ENCODE measurements at places on chromosomes 11 and 22.

GRCh38 chr11:65419460-65419771 lies 3.2 kb upstream of the NEAT1 start:
- DNase-seq = no peak

- DNase-seq = no peak
Measured at GRCh38 chr11:44775985-44776446, 49.3 kb downstream of the TSPAN18 start.

DNA sequence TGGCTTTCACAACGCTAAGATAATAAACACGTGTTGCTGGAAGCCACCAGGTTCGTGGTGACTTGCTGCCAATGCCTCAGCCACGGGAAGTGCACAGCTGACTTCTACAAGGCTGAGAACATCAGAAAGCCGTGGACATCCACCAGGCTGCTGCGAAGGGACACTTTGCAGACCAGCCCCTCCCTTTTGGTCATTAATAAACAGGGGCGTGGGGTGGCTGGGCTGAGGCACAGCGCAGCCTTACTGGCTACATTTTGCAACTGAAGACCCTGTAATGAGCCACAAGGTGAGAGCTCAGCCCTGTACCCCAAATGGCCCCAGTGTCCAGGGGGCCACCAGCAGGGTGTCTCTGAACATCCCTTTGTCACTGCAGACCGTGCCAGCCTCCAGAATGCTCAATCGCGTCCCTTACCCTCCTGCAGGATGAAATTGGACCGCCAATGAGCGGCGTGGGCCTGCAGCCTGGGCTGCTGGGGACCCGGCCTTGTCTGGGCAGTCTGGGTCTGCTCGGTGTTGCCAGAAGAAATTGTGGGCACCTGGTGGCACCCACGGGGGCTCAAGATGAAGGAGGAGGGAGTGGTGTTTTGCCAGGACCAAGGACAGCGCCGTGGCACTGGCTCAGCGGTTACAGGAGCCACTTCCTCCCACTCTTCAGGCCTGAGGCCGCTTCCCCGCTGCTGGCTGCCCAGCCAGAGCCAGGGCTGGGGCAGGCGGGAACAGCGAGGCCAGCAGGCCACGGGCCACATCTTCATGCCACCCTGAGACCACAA lies 181.9 kb downstream of the CTTN start:
- no peak for DNase-seq

GRCh38 chr11:8720352-8720751 lies 37.8 kb downstream of the RPL27A start:
- no peak for DNase-seq

- no peak for DNase-seq
Measured at GRCh38 chr11:88301488-88302140, 35.9 kb downstream of the CTSC start.

DNA sequence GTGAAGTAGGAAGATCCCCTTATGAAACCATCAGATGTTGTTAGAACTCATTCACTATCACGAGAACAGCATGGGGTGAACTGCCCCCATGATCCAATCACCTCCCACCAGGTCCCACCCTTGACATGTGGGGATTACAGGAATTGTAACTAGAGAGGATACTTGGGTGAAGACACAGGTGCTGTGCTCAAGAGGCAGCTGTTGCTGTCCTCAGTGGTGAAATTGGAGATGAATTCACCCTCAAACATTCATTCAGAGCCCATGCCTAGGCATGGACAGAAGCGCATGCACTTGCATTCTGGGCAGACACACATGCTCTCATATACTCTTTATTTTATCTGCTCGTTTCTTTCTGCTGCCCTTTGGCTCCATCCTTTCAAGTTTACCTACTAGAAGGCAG lies 385.0 kb downstream of the INSC start:
- DNase-seq = no peak

GRCh38 chr22:47270463-47271135 lies 508.1 kb downstream of the TBC1D22A start:
- no peak for DNase-seq

- peak; percentile 14 for DNase-seq
Measured at GRCh38 chr11:11229647-11230046, 123.4 kb downstream of the CSNK2A3 start.

DNA sequence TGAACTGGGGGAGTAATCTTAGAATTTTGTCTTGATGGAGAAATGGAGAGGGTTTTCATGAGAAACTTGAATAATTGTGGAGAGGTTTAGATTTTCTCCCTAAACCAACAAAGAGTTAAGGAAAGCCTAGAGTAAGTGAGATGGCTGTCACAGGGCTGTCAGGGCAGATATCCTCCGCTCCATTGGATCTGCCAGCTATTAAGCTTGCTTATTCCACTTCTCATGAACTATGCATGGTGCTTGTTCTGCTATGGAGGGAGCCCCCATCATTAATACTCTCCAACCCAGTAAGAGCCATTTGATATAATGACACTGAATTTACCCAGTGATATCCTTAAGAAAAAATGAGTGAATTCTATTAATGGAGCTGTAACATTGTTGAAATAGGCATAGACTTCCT lies 342.8 kb upstream of the MTNR1B start:
- DNase-seq = no peak

GRCh38 chr11:32290783-32291182 lies 144.6 kb downstream of the WT1 start:
- no peak for DNase-seq

GRCh38 chr11:57913715-57914704 lies 109.7 kb upstream of the OR9Q1 start:
- no peak for DNase-seq

DNA sequence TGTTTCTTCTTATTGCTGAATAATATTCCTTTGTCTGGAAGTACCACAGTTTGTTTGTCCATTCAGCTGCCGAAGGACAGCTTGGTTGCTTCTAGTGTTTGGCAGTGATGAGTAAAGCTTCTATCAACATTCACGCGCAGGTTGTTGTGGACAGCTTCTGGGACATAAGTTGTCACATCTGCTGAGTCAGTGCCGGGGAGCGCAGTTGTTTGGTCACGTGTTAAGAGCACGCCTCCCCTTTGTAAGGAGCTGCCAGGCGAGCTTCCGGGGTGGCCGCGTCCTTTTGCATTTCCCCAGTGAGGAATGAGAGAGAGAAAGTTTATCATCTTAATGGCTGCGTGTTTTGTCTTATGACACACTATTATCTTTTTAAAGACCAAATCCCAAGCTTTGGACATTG lies 30.3 kb downstream of the SAMM50 start:
- peak; percentile 13 for DNase-seq

GRCh38 chr11:98549571-98549970 lies 471.2 kb upstream of the CNTN5 start:
- DNase-seq = no peak

DNA sequence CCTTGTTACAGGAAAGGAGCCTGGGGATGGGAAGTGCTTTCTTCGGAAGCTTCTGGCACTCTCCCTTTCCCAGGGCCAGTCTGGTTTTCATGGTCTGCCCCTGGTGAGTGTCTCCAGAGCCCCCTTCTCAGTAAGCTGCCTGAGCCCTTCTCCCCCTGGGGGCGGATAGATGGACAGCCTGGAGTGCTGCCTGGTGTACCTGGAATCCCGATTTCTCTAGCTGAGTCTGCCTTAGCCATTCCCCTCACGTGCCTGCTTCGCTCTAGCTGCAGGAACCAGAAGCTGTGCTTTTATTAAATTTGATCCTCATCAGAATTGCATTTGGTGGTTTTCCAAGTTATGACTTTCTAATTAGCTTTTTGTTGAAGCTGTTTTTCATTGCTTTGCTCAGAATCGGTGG lies 152.9 kb upstream of the NAV2 start:
- no peak for DNase-seq

GRCh38 chr11:70251659-70252321 lies 18.7 kb upstream of the PPFIA1 start:
- DNase-seq = no peak

DNA sequence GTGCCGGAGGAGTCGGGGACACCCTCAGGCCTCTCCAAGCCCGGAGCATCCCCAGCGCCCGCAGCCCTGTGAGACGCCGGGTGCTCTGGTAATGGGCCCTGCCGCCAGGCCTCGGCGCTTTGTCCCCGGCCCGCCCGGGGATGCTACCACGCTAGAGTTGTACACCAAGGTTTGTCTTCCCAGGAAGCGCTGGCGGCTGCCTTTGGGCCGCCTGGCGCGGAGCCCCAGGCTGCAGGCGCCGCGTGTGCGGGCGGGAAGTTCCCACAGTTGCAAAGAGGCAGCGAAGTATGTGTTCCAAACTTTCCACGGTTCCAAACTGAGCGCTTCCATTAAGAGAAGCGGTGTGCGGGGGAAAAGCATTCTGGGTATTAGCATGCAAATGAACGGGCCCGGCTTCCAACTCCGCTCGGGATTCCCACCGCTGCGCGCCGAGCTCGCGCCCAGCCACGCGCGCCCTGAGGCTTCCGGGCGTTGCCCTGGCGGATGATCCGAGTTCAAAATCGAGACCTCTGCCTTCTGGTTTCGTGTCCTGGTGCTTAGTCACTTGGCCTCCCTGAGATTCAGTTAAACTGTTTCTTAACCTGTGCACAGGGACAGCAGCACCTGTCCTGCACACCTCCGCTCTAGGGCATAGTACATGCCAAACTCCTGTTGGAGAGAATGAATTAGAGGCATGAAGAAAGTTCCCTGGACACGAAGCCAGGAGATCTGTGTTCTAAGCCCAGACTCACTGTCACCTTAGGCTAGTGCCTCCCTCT lies 1.3 kb upstream of the PATZ1 start:
- peak; percentile 65 for DNase-seq

DNA sequence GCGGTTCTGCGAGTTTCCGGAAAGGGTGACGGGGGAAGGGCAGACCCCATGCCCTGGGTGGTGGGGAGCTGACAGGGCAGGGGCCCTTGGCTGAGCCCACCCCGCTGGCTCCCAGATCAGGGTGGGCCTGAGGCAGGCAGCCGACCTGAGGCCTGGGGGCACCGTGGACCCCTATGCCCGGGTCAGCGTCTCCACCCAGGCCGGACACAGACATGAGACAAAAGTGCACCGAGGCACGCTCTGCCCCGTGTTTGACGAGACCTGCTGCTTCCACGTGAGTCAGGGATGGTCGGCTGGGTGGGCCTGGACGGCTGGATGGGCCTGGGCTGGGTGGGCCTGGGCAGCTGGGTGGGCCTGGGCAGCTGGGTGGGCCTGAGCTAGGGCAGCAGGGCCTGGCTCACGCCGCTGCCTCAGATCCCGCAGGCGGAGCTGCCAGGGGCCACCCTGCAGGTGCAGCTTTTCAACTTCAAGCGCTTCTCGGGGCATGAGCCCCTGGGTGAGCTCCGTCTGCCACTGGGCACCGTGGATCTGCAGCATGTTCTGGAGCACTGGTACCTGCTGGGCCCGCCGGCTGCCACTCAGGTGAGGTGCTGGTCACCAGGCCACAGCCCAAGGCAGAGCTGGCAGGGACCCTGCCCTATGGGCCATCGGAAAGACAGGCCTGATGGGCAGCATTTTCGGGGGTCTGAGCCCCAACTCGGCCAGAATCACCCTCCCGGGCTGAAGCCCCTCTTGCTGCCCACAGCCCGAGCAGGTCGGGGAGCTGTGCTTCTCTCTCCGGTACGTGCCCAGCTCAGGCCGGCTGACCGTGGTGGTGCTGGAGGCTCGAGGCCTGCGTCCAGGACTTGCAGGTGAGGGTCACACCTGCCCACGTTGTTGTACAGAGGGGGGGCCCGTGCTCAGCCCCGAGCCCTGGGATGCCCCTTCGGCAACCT lies 1.5 kb downstream of the SYT8 start:
- no peak for DNase-seq

GRCh38 chr22:24578355-24579257 lies 14.3 kb downstream of the LRRC75B start:
- no peak for DNase-seq

DNA sequence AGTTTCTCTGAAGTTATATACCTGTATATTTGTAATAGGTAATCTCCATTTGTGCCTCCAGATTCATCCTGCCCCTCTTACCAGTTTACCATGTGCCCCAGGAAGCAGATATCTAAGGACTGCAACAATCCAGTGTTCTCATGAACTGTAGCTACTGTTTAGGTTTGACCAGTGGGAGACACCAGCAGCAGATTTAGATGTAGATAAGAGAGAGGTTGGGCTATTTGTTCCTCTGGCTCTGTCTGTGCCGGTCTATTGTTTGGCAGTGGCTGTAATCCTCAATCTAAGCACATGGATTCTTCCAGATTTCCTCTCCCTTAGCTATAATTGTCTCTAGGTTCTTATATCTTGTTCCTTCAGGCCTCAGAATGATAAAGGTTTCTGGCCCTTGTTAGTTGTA lies 88.4 kb downstream of the ANO3 start:
- DNase-seq = no peak

- DNase-seq = no peak
Measured at GRCh38 chr11:123316003-123316402, 114.1 kb upstream of the GRAMD1B start.

- peak; percentile 76 for DNase-seq
Measured at GRCh38 chr11:123973816-123974215, 3.8 kb downstream of the OR10S1 start.

- DNase-seq = no peak
Measured at GRCh38 chr22:44664149-44664548, 37.9 kb upstream of the PRR5 start.

DNA sequence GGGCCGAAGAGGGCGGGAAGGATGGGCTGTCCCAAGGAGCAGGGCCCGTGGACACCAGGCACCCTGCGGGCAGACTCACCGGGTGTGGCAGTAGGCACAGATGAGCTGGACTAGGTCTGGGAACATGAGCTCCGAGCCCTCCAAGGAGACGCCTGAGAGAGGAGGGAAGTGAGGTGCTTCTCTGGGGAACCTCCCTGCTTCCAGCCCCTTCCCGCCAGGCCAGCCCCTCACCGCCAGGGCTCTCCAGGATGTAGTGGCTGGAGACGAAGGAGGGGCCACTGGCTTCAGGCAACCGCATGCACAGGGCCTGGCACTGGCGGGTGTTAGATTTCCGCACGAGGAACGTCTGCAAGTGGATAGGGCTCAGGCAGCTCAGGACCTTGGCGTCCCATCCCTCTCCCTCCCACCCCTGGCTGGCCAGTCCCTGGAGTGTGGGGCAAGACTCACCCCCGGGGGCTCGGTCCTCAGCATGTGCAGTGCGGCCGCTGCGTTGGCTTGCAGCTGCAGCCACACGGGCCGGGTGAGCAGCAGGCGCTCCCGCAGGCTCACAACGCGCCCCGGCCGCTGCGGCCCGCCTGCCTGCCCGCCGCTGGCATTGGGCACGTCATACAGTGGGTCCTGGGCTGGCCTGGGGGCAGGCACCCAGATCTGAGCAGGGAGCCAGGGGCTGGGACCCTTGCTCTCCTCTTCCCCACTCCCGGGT lies 552 bp downstream of the RIN1 start:
- peak; percentile 69 for DNase-seq

- DNase-seq = no peak
Measured at GRCh38 chr11:108780119-108780518, 115.2 kb downstream of the DDX10 start.

GRCh38 chr11:107473792-107474191 lies 16.2 kb upstream of the CWF19L2 start:
- no peak for DNase-seq

- DNase-seq = no peak
Measured at GRCh38 chr22:32565002-32565339, 90.4 kb downstream of the FBXO7 start.
